ENCODE measurements at places on chromosomes 7 and 10. TPM values are rescaled to one million over a fixed set of nuclear protein-coding genes. Genes with fewer than 3 reads are reported as not detected.

CYP3A7 gene
- total RNA-seq: 0.07 TPM

OR13A1 gene
- total RNA-seq: not detected

MYPN gene
- total RNA-seq: under 0.01 TPM

GNGT1 gene
- total RNA-seq: not detected

KAZALD1 gene
- total RNA-seq: 2.4 TPM

LRRN3 gene
- total RNA-seq: not detected

CCDC146 gene
- total RNA-seq: 1.1 TPM

HPS6 gene
- total RNA-seq: 24.2 TPM

CARD11 gene
- 10.1 TPM for total RNA-seq

RSPH10B2 gene
- total RNA-seq: not detected

MPP7 gene
- total RNA-seq: 0.27 TPM

CREB5 gene
- 5.9 TPM for total RNA-seq

ARPC1B gene
- 353 TPM for total RNA-seq

TLX1 gene
- total RNA-seq: not detected

CTTNBP2 gene
- total RNA-seq: not detected

TET1 gene
- total RNA-seq: 0.40 TPM

SLC18A3 gene
- not detected for total RNA-seq

PTPN20 gene
- 0.57 TPM for total RNA-seq

OR2A12 gene
- total RNA-seq: not detected

RBM20 gene
- total RNA-seq: not detected

OR6B1 gene
- not detected for total RNA-seq

CCDC201 gene
- total RNA-seq: not detected

ZNF786 gene
- total RNA-seq: 6.3 TPM

TMEM273 gene
- total RNA-seq: 4.7 TPM

NOD1 gene
- 37.3 TPM for total RNA-seq

POLR2J2 gene
- 7.7 TPM for total RNA-seq

ZNF273 gene
- total RNA-seq: 4.4 TPM

DUSP5 gene
- 23.0 TPM for total RNA-seq

IL2RA gene
- total RNA-seq: not detected

ENTPD1 gene
- total RNA-seq: 19.6 TPM

TWIST1 gene
- total RNA-seq: not detected

EPO gene
- total RNA-seq: not detected

OGDHL gene
- total RNA-seq: 0.27 TPM

CISD1 gene
- 63.2 TPM for total RNA-seq

VWA2 gene
- total RNA-seq: not detected

NAT16 gene
- total RNA-seq: not detected

DLX5 gene
- not detected for total RNA-seq

NACAD gene
- 0.66 TPM for total RNA-seq

NOC3L gene
- total RNA-seq: 41.2 TPM

MMP21 gene
- total RNA-seq: 0.13 TPM

SAP25 gene
- not detected for total RNA-seq

TAS2R40 gene
- total RNA-seq: not detected

GTPBP4 gene
- 51.1 TPM for total RNA-seq
